Right kidney (tissue), 9 donors: ENCODE measurements at places on chromosomes 2 and 18.
A peak's percentile ranks its signal among the peaks of the same experiment; 100 is the strongest.

GRCh38 chr2:33421820-33422219 lies 54.6 kb upstream of the RASGRP3 start:
- DNase-seq: no peak

DNA sequence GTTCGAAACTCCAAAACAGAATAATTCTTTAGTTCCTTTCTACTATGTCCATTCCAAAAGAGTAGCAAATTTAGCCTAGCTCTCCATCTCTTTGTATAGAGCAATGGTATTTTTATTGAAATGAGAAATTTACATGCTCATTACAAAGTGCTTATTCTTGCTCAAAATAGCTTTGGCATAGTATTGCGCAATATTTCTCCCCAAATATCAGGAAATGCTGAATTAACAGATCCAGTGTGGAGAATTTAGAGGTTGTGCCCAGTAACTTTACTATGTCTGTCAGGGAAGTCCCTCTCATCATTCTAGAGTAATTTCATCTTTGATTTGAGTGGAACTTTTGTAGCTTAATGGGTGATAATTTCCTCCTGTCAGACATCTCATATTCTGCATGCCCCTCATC lies 425.9 kb upstream of the PIK3C3 start:
- DNase-seq: no peak

- DNase-seq: no peak
These were observed 20.2 kb downstream of the INPP4A start for GRCh38 chr2:98464772-98465310.

DNA sequence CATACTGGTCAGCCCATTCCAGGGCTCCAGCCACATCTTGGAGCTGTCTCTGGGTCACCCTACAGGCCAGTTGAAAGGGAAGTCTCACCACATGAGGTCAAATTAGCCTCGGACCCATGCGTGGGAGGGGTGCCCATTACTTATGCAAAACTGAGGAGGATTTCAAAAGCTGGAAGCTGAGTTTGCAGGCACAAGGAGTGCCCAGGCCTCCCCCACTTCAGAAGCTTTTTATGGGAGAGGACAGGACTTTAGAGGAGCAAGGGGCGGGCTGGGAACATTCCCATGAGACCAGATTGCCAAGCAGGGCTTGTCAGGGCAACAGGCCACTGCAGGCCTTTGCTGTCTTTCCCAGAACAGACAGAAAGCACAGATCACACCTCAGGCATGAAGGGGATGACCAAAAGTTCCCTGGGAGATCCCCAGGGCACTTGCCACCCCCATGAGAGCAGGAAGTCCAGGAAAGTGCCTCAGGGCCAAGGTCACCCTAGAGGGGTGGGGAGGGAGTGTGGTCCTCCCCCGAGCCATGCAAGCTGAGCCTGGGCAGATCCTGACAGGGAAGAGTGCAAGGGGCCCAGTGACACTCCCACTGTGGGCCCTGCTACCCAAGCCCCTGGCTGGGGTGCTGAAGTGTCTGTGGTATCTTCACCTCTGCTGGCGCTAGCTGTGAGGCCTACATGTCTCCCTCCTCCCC lies 267.7 kb downstream of the BCL11A start:
- DNase-seq: no peak

GRCh38 chr2:80061881-80062280 lies 242.7 kb downstream of the LRRTM1 start:
- DNase-seq: no peak

DNA sequence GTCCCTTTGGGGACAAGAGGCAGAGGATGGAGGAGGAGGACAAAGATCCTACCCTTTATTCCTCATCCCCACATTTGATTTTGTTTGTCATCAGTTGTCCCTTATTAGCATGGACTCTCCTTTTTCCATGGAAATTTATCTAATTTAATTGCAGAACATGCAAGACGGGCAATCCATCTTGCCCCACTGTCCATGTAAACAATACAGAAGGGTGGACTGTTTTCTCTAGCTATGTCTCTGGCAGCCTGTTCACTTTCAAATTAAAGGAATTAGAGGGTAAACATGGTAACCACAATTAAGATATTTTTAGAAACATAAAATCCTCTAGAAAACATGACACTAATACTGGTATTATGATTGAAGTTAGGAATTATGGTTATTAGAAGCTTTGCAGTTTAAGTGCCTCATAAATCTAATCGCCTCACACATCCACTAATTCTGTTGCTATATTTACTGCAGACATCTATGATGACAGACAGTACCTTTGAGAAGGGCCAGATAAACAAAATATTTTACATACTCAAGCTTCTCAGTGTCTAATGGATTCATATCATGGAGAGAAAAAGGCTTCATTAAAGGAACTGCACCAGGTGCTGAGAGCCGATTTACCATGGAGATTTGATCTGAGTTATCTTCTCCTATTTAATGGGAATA lies 215.5 kb downstream of the LNPK start:
- no peak for DNase-seq

DNA sequence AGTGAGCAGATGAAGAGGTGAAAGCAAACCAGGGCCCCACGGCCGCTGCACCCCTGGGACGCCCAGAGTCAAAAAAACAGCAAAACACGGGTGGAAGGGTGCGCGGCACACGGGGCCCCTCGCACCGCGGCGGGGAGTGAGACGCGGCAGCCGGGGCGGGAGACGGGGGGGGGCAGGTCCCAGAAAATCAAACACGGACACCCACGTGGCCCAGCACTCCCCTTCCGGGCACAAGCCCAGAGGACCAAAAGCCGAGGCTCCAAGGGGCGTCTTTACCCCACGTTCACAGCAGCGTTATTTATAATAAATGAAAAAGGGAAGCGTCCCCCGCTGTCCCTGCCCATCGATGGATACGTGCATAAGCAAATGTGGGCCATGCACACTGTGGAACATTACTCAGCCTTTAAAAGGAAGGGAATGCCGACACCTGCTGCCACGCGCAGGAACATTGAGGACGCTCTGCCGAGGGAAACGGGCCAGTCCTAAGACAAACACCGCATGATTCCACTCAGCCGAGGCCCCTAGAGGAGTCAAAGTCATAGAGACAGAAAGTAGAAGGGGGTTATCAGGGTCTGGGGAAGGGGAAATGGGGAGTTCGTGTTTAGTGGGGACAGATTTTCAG lies 677 bp upstream of the COPS9 start:
- no peak for DNase-seq

DNA sequence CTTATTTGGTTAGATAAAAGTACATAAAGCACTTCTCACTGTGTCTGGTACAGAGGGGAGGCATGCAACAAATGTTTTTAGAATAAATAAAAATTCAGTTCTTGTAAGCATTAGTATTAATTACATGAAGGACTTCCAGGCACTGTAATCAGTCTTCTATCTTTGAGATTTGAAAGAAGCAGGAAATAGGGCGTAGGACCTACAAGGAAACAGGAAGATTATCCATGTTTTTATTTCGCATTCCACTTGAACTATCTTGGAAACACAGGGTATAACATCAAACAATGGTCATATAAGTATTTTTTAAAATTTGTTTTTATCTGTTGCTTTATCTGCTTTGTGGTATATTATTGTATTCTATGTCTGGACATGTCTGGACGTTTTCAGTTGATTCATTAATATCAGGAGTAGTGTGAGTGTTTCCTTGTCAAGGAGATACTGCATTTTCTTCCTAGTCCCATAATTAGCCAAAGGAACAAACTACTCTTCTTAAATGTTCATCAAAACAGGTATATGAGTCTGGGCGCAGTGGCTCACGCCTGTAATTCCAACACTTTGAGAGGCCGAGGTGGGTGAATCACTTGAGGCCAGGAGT lies 32.5 kb downstream of the BMPR2 start:
- DNase-seq: no peak

GRCh38 chr2:15737314-15738224 lies 145.9 kb downstream of the DDX1 start:
- DNase-seq: no peak

GRCh38 chr2:74092275-74092674 lies 55.4 kb downstream of the BOLA3 start:
- no peak for DNase-seq

DNA sequence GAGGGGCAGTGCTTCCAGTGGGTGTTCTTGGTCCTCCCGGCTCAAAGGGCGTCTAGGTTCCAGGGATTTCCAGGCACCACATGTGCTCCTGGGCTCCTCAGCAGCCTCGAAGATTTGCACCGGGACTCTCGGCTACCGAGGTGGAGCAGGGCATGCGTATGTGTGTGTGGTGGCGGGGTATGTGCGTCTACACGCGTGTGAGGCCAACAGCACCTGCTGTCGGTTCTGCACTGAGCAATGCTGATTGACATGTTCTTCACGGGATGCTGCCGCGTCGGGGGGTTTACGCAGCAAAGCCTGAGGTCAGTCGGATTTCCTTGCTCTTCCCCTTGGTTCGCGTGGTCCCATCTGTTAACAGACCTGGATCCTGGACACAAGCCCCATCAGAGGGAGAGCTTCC lies 119.8 kb downstream of the NDUFA10 start:
- no peak for DNase-seq

DNA sequence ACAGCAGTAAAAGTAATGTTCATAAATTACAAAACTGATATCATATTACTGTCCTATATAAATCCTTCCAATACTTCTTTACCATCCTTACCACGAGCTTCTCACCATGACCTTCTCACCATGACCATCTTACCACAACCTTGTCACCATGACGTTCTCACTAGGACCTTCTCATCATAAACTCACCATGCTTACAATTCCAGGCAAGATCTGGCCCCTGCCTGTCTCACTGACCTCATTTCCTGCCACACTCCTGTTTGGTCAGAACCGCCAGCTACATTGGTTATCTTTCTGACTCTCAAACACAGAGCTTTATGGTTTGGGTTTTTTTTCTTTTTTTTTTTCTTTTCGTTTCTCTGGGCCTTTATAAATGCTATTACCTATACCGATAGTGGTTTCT lies 827.6 kb downstream of the RNF144A start:
- DNase-seq: no peak

GRCh38 chr18:48699761-48700160 lies 160.9 kb downstream of the CTIF start:
- no peak for DNase-seq

DNA sequence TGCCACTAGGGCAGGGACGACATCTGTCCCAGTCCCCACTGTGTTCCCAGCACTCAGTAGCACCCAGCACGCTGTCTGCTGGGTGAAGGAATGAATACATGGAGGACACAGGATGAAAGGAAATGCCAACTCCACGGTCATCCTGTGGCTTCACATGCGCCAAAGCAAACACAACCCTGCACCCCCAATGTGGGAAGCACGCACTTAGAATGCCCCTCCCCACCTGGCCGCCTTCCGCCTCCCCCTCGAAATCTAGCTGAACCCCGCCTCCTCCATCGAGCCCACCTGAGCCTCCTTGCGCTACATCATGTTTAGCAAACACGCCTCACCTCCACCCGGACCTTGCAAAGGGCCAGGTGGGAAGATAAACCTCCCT lies 33.9 kb downstream of the ADCY3 start:
- DNase-seq: no peak

DNA sequence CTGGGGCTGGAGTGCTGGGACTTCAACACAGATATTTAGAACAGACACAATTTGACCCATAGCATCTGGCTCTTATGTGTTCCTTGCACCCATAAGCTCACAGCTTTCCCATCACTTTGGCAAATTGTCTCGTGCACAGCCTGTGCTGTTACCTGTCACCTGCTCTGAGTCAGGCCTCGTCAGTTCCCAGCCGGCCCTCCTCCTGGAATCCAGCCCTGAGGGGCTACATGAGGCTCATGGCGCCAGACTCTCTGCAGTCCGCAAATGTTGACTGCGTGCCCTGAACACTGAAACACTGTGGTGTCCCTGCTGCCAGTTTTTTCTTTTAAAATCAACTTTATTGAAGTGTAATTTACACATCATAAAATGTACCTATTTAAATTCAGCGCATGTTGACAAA lies 65.4 kb upstream of the BZW1 start:
- no peak for DNase-seq

DNA sequence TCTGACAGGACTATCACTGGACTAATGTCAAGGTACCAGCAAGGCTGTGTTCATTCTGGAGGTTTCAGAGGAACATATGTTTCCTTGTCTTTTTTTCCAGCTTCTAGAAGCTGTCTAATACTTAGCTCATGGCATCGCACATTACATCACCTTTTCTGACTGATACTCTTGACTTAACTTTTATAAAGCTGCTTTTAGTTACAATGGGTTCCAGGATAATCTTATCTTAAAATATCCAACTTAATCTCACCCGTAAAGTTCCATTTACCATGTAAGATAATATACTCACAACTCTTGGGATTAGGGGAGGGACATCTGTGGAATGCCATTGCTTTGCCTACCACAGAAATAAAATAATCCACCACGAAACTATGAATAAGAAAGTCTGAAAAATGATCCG lies 394.2 kb downstream of the CDH19 start:
- DNase-seq: no peak

DNA sequence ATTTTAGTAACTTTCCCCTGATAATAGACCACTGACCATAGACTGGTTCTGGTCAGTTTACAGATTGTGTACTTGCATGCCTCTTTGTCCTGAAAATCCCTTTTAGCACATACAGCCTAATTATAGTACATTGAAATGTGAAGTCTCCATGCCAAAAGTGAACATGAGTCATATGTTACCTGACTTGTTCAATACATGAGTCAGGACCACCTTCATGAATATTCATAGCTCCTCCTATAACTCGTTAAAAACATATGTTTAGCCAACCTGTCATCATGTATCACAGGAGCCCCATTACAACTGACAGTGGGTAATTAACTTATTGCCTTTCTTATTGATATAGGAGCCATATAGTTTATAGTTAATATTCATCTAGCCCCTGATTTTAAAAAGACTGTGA lies 78.6 kb downstream of the SH3YL1 start:
- no peak for DNase-seq

DNA sequence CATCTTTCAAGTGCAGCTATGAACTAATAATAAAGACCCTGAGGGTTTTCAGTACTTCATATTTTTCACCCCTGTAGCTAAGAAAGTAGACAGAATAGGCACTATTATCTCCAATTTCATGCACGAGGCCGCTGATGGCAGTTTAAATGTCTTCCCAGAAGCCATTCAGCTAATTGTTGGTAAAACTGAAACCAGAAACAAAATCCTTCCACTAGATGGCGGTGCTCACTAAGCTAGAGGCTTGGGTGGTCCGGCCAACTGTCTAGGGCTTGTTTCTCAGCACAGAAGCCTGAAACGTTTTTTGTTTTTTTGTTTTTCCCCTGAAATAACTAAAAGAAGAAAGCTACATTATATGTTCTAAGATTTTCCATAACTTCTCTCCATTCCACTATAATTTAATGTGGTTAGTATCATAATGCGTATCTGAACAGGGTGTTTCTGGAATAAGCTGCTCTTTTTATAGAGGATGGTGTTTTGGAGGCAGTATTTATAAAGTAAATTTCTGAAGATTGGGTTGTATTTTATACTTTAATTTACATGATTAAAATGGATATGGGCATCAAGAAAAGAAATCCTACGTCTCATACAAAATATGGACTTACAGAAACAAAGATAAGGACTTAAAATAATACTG lies 159.4 kb downstream of the PIK3C3 start:
- DNase-seq: peak; percentile 50

GRCh38 chr2:108565778-108566375 lies 31.6 kb downstream of the LIMS1 start:
- no peak for DNase-seq
